ENCODE measurements at places on chromosomes 3 and 15.

- DNase-seq: no peak
Observed at GRCh38 chr3:78906245-78906644, 861.6 kb downstream of the ROBO1 start.

DNA sequence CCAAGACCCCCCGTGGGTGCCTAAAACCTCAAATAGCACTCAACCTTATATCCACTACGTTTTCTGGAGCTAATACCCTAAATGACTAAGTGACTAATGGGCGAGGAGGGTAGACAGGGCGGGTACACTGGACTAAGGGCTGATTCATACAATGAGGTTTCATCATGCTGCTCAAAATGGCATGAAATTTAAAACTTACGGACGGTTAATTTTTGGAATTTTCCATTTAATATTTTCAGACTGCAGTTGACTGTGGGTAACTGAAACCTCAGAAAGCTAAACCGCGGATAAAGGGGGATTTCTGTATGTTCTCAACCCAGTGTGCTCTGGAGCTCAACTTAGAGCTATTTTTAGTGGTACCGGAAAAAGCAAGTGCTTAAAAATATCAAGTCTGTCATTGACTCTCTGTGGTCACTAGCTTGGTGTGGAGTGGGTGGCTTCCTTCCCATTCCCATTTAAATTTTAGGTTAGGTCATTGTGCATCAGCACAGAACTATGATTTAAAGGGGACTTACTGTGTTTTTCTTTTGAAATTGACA is 72.9 kb downstream of the LRRC28 start:
- DNase-seq: no peak

GRCh38 chr15:66661432-66662096 is 40.5 kb upstream of the SMAD6 start:
- no peak for DNase-seq

DNA sequence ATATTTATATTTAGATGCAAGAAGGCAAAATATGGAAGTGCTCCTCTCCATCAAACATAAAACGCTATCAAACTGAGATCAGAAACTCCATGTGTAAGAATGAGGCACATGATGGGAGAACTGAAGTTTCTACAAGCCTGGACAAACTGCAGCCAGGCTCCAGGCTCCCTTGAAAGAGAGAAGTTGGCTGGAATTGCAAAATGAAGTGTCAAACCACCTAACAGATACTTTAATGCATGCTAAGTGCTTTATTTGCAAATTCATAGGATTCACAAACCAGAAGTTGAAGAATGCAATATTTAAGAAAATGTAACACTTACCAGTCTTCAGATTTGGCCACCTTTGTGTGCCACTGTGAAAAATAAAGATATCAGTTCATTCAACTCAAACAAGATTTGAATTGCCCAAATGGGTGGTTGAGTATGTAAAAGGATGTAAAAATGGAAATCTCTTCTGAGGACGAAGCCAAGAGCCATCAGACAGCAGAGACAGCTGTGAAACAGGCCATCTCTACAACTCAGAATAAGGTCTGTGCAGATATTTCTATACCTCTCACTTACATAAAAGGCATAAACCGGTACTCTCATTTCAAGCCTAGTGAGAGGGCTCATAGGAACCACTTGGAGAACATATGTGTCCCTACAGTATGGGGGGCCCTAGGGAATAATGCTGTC is 87.0 kb downstream of the DPPA2 start:
- no peak for DNase-seq

- DNase-seq: no peak
Observed at GRCh38 chr15:60428935-60429334, 31.1 kb upstream of the ANXA2 start.
